ENCODE measurements at places on chromosomes 3 and 15.

DNA sequence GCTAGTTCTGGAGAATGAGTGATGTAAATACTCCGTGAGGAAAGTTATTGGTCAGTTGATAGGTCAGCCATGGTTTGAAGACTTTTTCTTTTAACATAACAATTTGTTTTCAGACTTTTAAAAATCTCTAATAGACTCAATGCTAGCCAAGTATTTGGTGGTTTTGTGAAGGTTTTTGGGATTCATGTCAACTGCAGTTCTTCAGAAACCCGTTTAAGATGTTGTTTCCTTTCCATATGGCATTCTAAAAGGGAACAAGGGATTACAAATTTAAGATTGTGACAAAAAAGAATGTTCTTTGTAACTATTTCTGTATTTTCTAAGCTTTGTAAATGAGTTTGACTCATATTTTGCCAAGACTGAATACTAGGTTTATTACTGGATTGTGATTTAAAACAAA lies 281.7 kb upstream of the COL8A1 start:
- DNase-seq = no peak

DNA sequence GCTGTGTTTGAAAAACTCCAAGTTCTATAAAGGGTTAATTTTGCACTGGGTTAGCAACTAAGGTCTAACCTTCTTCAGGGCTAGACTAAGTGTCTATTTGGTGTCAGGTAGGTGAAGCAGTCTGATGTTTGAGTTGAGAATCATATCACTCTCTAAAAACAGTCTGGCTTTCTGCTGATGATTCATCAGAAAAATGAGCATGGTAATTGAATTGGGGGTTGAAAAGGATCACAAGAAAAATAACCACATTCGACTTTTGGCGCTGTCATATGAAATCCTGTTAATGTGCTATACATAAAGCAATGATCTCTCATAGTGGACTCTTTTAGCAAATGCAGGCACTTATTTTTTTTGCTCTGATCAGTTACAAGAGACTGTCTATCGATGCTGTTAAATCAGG lies 242.2 kb upstream of the AZI2 start:
- DNase-seq = no peak

DNA sequence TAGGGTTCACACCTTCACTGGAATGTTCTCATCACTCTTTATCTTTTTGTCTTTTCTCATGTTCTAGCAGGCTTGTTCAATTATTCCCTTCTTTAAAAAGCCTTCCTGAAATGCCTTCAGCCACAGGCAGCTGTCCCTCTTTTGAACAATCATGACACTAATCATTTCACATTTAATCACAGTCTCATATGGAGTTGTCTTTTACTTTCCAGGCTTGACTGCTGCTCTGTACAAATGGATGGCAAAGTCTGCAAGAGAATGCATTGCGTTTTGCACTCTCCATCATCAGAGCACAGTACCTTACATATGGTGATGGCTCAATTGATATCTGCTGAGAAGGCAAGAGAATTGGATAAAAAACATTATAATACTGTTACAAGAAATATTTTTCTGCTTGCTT lies 529.8 kb downstream of the DIPK2A start:
- no peak for DNase-seq

DNA sequence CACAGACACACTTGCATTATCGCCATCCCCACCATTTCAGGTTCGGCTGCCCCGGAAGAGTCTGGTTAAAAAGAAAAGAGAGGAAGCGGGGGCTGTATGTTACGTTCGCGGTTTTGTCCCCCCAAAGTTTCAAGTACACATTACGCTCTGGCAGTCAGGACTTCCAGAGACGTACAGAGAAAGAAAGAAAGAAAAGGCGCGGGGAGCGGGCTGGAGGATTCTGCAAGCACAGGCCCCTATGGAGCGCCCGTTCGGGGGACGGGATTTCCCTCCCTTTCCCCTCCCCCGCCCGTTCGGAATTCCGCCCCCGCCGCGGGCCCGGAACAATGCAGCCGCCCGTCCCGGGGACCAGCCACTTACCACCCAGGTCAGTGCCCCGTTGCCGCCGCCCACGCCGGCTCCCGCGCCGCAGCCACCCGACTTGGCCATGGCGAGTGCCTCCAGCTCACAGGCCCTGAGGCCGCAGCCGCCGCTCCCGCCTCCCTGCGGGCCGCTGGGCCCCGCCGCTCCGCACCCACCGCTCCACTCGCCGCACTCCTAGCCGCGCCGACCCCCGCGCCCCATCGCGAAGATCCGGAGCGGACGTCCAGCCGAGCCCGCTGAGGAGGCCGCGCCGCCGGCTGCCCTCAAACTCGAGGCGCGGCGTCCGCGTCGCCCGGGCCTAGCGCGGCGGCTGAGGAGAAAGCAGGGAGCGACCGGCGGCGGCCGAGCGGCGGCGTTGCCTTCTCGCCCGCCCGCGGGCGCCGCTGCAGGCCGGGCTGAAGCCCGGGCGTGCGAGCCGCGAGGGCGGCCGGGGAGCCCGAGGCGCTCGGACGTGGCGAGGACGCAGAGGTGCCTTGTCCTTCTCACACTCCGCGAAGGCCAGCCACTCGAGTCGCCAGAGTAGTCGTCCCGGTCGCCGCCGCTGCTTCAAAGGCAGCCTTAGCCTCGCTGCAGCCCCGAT lies 567 bp downstream of the TOP2B start:
- DNase-seq = peak; percentile 41

DNA sequence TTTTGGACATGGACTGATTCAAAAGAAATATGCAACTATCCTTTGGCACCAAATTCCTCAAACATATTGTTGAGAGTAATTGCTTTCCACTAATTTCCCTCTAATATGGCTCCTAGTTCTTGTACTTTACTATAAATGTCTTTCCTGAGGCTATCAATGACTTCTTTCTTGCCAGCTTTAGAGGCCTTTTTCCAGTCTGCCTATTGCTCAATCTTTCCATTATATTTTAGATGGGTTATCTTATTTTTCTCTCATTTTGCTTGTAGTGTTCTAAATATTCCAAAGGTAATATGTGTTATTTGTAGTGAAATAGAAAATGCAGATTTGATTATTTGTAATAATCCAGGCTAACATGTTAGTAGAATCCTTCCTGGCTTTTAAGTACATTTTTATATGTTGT lies 11.5 kb upstream of the TEX9 start:
- DNase-seq = no peak

Measured in central memory CD8-positive, alpha-beta T cell (primary cell).